ENCODE measurements at places on chromosomes 13 and 19.

- DNase-seq: no peak
These were observed 47.9 kb upstream of the SIAH3 start for GRCh38 chr13:45899406-45899805.

- DNase-seq: no peak
These were observed 20.5 kb upstream of the ALOX5AP start for GRCh38 chr13:30714629-30715371.

DNA sequence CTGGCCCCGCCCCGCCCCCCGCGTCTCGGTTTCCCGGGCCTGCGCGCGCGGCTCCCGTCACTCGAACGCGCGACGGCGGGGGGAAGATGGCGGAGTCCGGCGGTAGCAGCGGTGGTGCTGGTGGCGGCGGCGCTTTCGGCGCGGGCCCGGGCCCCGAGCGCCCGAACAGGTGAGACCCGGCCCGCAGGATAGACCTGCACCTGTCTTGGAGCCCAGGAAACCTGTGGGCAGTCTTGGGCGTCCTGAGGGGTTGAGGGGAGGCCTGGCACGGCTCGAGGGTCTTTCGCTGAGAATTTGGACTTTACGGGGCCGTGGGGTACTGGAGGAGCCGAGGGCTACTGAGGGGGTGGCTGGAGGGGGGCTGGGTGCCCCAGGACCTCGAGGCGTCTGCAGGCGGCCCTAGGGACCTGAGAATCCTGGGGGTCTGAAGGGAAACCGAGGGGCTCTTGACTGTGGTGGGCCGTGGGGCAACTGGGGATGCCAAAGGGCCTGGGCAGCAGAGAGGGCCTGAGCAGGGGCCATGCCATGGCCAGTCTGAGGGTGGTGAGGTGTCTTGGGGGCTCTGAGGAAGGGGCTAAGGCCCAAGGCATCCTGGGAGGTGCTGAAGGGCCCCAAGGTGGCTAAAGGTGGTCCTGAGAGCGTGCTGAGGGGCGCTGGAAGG lies at the start of gene KLHL26:
TSS of gene KLHL26 (plus strand) at position 60 of the 661 bp plus-strand sequence. CDS start at position 87, 27 bp downstream.
- DNase-seq: no peak

- no peak for DNase-seq
These were observed 16.3 kb downstream of the EPS15L1 start for GRCh38 chr19:16455489-16455888.

- DNase-seq: no peak
These were observed 53.3 kb upstream of the C13orf46 start for GRCh38 chr13:114027046-114027715.

DNA sequence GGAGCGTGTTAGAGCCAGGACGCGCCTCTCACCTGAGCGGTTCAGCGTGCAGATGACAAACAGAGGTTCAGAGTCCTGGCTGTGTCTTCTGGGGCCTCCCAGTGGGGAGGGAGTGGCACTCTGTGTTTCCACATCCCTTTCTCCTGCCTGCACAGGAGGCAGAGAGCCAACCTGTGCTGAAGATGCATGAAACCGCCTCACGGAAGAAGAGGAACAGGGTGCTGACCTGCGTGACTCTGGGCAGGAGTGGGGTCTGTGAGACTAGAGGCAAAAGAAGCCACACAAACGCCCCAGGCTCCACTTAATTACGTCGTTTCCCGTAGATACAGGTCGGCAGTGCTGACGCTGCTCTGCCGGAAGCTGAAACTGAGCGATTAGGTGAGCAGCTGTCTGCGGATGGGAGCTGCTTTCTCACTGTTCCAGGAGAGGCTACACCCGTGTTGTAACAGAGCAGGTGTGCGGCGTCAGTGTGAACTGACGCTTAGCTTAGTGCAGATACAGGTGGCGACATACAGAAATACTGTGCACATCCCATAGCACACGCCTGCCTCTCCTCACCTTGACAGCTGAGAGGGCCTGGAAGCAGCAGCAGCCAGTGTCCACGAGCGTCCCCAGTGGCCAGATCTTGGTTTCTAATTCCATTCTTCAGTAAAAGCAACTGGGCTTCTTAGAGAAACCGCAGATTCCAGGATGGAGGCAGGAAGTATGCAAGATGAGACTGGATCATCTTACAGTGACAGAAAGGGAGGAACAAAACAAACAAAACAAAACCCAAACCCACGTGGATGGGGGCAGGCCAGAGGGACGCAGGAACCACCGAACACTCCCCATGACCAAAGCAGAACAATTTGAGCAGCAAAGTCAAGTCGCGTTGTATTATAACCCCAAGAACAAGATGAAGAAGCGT lies 37.7 kb upstream of the MCF2L start:
- no peak for DNase-seq

GRCh38 chr19:50152578-50152977 lies 10.5 kb downstream of the IZUMO2 start:
- DNase-seq: no peak

- no peak for DNase-seq
These were observed 804 bp downstream of the ZNF708 start for GRCh38 chr19:21328406-21328805.

GRCh38 chr13:99977912-99978798 lies 3.4 kb upstream of the ZIC2 start:
- DNase-seq: no peak

DNA sequence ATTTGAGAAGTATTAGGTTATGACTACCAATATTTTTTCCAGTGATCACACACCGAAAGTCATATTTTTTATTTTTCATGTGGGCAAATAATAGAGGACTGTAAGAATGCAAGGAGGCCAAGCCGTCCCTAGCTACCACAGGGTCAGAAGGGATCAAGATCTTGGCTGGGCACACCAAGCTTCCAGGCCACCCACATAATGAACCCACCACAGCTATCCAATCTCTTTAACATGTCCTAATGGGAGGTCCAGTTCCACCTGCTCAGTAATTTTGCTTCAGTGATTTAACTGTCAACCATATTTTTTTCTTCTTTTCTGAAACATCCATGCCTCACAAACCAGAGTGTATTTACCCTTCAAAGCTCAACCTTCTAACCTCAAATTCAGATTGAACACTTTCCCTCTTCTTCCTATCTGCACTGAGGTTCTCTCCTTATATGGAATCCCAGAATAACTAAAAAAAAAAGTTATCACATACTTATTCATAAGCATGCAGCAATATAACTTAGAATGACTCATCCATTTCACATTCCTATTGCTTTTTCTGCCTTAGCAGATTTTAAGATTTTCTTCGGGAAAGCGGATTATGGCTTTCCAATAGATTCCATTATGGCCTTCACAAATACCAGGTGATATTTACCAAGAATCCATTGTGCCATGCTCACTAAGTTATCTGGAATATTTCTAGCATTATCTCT lies 12.2 kb downstream of the ARGLU1 start:
- DNase-seq: no peak

DNA sequence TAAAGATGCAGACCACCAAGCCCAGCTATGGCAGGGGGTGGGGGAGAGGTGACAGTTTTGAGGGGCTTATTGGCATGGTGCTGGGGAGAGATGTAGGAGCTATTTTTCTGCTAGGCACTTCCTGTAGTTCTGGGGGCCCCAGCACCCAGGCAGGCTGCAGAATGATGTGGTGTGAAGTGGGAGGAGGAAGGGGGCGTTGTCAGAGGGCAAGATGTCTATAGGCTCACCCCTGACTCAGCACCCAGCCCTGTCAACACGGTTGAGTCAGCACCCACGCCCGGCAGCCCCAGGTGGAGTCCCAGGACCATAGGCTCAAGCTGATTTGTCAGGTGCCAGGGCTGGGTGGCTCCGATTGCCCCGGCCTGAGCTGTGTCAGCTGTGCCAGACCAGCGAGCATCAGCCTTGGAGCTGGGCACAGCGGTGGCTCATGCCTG lies 5.8 kb downstream of the KLF2 start:
- no peak for DNase-seq

DNA sequence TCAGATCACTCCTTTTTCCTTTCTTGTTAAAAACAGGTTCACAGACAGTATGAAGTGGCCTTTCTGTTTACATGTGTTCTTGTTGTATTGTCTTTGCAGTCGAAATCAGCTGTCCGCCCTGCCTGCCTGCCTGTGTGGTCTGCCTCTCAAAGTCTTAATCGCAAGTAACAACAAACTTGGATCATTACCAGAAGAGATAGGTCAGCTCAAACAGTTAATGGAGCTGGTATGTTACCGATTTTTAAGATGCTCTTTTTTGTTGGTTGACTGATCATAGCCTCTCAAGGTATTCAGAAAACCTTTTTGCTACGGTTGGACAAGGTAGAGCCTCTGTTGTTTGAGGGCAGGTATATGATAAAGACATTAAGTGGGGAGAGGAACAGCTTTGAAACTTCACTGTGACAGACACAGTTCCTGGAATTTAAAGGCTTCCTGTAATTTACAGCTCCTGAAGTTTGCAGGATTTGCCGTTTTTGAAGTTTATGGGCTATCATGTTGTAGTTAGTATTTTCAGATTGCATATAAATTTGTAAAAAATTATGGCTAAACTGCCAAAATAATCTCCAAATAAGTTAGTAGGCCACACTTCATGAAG lies 116.1 kb downstream of the LRCH1 start:
- DNase-seq: no peak

DNA sequence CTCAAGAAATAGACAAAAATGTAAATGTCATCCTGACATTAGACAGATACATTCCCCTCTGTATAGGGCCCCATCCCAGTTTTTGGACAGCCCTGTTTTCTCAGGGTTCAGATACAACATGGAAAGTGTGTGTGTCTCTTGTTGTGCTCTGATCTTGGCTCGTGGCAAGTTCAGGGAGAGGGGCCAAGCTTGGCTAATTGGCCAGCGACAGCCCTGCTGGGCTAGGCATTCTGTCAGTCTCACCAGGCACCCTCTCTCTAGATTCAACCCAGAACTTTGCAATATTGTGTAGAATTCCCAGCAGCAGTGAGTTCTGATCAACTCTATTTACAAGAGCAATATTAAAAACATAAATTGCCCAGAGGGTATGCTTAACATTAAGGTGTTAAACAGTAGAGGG lies 30.1 kb downstream of the MTUS2 start:
- DNase-seq: no peak

GRCh38 chr19:29378543-29379080 lies 147.2 kb upstream of the VSTM2B start:
- no peak for DNase-seq

DNA sequence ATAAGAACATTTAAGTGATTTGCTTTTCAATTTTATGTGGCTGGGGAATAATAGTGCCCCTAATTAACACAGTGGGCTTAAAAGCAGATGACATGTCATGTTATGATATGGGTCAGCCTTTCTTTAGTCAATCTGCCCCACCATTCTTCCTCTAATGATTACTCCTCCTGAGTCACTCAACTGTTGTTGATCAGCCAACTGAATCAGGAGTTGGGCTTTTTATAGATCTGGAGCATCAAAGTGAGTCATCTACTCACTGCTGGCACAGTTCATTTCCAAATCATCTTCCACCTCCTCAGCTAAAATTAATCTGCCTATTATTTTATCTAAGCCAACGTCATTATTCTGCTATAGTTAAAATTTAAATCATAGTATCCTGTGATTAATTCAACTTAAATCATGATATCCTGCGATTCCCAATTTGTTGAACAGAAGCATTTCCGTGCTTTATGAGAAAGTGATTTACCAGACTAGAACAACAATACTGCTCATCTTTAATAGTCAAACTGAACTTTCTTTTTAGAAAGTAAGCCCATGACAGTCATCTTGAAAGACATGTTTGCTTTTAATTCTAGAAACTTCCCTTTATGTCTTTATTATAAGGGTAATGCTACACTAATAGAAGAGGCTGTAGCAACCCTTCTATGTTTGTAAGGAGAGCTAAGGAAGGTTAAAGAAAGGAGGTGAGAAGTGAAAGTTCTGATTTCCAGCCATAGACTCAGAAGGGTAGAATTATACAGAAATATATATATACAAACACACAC lies 551.4 kb downstream of the TBC1D4 start:
- no peak for DNase-seq
